AML-193 (cell line): ENCODE measurements at places on chromosomes 7 and 10.

DNA sequence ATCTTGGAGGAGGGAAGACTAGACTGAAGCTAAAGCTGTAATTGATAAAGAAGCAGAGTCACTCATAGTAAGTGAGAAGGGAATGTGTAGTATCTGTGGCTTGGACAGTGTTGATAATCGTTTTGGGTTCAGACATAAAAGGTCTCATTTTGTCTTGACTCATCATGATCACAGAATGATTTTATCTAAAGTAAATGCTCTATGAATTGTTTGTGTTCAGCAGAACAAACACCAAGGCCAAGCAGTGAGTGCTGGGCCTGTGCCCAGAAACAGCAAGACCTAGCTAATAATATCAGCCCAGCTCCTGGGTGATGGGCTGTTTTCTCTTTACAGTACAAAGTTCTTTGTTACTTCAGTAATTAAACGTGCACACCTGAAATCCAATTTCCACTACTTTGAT lies 26.7 kb upstream of the CD36 start:
- DNase-seq, result no peak

- DNase-seq, result no peak
Observed at GRCh38 chr7:42621543-42622219, 290.2 kb downstream of the C7orf25 start.

DNA sequence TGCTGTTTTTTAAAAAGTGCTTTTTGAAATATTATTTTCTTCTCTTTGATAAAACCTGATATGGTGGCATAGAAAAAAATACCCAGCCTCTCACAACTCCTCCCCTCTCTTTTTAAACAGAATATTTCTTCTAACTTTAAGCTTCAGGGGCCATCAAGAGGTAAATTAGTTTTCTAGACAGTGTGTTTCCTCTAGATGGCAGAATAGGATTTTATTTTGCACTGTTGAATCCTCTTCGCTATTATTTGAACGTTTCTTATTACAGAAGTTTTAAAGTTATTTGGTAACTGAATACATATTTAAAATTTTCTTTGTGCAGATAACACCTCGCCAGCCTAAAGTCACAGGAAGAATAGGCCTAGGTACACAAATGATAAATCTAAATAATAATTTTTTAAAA lies 30.3 kb downstream of the ARL5B start:
- peak; percentile 28 for DNase-seq

- no peak for DNase-seq
Observed at GRCh38 chr7:43872406-43873110, 3.2 kb upstream of the MRPS24 start.

- no peak for DNase-seq
Observed at GRCh38 chr7:9125246-9125645, 691.8 kb downstream of the NXPH1 start.

DNA sequence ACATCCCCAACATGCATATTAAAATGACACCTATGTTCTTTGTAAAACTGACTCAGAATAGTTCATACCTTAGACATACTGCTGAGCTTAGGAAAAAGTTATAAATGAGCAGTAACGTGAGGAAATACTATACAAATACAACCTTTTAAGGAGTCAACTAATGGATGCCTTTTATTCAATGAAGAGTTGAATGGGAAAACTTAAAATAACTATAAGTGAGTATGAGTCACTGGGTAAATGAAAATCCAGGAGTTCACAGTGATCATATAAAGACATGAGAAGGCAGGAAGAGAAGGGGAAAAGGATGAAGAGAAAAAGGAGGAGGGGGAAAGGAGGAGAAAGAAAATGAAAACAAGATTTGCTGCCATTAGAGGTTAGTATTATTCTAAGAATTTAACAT lies 157.8 kb upstream of the PCDH15 start:
- DNase-seq, result no peak

- DNase-seq, result no peak
Observed at GRCh38 chr10:44850356-44850934, 60.7 kb upstream of the TMEM72 start.

GRCh38 chr10:96890172-96890513 lies 58.0 kb downstream of the LCOR start:
- DNase-seq, result peak; percentile 3

DNA sequence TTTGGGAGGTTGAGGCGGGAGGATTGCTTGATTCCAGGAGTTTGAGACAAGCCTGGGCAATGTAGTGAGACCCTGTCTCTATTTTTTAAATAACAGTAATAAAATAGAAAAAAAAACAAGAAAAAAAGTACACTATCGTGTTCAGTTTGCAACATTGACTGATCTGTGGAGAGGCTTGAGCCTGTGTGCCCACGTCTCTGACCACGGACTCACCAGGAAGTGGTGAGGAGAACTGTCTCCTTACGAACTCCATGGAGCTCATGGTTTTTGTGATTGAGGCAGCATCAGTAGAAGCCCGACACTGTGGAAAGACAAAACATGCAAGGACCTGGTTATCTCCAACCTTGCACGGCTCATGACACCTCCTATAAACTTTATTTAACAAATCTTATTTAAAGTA lies 23.9 kb upstream of the DNAJB6 start:
- peak; percentile 24 for DNase-seq

- no peak for DNase-seq
Observed at GRCh38 chr7:54988516-54988915, 30.3 kb upstream of the EGFR start.

GRCh38 chr7:101779267-101779666 lies 38.2 kb upstream of the CUX1 start:
- DNase-seq, result no peak

DNA sequence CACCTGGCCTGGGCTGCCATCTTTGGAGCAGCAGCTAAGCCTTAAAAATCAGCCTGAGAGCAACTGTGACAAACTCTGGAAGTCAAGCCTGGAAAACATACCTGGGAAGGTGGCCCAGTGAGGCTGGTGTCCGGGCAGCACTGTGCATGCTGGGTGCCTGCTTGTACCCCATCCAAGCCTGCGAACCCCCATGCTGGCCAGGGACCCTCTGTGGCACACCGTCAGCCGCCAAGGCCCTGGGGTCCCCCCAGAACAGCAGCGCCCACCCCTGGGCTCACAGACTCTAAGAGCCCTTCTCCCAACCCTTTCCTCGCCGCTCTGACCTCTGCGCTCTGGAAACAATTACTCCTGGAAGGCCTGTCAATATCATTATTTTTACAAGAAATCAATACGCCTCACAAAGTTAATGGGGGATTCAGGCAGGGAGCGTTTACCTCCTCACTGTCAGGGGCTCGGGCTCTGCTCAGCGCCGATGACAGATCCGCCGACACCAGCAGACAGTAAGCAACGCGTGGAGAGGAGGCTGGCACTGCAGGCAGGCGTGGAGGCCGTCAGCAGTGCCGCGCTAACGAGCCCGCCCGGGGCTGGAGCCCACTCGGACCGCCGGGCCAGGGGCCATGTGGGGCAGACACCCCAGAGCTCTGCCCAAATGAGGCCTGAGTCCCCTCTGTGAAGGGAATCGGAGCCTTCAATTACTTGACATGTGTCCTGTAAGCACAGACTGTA lies 54.4 kb downstream of the EBF3 start:
- DNase-seq, result no peak

GRCh38 chr7:6652446-6653011 lies 15.4 kb downstream of the ZNF316 start:
- DNase-seq, result no peak

DNA sequence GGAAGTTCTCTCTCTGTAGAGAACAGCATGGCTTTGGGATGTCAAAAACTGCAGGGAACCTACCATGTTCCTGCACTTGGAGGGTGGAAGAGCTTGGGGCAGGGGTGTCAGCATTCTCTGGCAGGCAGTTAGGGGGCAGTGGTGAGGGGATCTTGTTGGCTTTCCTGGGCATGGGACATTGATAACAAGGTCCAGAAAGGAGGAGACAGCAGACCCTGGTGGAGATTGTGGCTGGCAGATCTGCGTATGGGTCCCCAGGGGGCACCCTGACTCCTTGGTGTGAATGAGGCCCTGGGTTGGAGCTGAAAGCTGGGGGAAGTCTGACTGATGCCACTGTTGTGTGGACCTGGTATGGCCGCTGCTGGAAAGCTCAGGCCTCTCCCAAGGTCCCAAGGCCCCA lies 22.9 kb upstream of the CAMK2B start:
- no peak for DNase-seq

GRCh38 chr7:2641406-2642393 lies 9.9 kb downstream of the TTYH3 start:
- no peak for DNase-seq

GRCh38 chr10:3961082-3961481 lies 176.1 kb upstream of the KLF6 start:
- no peak for DNase-seq

DNA sequence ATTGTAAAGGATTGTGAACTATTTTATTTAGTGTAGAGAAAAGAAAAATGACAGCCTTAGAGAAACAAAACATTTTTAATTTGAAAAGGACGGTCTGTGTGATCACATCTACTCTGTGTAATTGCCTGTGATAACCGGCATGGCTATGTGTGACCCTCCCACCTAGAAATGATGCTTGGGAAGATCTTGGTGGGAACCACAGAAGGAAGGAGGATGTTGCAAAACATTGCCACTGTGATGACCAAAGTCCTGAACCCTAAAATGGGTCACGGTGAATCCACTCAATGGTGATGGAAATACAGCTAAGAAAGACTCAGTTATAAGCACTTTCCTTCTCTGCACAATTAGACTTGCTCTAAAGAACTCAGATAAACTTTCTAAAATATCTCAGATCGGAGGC lies 221.3 kb upstream of the FRMD4A start:
- peak; percentile 9 for DNase-seq

- DNase-seq, result no peak
Observed at GRCh38 chr10:4768416-4768815, 57.6 kb upstream of the AKR1E2 start.

DNA sequence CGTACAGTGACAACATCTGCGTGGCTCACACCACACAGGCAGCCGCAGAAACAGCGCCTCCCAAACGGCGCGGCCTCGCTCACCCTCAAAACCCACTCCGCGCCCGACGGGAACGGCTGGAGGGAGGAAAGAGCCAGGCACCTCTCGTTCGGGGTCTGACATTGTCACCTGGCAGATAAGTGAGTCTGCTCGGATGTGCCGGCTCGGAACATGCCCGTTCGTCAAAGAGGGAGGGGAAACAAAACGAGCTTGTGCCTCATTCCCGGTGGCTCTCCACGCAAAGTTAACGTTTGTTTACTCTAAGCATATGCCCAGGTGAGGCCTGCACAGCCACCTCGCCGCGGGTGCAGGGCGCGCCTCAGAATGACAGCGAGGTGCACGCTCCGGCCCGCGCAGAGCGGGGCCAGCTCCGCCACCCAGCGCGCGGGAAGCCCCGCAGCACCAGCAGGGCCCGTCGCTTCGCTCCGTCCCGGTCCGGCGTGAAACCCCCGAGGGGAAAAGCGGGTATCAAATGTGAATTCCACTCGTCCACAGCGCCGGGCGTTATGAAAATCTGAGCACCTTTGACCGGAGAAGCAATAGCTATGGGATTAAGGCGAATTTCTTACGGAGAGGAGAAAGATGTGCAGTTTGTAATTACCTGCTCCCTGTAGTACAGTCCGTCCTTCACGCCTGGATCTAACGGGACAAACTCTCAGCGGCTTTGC lies 13.1 kb downstream of the CNPY1 start:
- no peak for DNase-seq

GRCh38 chr10:110006358-110007160 lies 1.2 kb upstream of the ADD3 start:
- no peak for DNase-seq

GRCh38 chr10:49180444-49180860 lies 7.7 kb downstream of the TMEM273 start:
- DNase-seq, result no peak

DNA sequence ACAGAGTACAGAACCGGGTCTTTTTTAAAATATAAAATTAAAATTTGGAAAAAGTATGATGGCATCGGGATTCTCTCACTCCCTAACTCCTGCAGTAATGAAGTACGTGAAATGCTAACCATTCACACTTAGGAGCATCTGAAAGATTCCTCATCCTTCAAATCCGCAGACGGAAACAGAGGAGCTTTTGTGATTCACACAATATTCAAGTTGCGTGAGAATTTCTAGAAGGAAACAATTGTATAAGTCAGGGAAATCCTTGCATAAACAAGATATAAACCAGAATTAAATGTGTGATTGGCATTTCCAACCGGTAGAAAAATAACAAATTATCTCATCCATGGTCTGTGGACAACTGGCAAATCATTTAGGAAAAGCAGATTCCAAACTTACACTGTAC lies 103.2 kb upstream of the ADAM12 start:
- DNase-seq, result no peak

DNA sequence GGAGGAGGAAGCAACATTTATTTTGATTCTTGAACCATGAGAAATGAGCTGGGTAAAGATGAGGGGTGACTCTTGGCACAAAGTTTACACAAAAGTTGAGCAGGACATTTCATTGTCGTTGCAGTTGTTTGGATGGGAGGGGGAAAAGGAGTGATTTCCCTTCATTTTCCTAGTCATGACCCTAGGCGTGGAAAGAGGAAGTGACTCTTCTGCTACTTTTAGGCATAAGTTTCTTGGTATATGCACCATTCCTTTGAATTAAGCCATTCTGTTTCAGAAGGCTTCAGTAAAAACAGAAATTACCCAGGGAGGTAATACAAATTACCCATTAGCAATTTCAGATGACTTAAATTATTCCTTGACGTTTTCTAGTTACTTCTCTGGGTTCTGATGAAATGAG lies 113.9 kb upstream of the FAM171A1 start:
- no peak for DNase-seq

DNA sequence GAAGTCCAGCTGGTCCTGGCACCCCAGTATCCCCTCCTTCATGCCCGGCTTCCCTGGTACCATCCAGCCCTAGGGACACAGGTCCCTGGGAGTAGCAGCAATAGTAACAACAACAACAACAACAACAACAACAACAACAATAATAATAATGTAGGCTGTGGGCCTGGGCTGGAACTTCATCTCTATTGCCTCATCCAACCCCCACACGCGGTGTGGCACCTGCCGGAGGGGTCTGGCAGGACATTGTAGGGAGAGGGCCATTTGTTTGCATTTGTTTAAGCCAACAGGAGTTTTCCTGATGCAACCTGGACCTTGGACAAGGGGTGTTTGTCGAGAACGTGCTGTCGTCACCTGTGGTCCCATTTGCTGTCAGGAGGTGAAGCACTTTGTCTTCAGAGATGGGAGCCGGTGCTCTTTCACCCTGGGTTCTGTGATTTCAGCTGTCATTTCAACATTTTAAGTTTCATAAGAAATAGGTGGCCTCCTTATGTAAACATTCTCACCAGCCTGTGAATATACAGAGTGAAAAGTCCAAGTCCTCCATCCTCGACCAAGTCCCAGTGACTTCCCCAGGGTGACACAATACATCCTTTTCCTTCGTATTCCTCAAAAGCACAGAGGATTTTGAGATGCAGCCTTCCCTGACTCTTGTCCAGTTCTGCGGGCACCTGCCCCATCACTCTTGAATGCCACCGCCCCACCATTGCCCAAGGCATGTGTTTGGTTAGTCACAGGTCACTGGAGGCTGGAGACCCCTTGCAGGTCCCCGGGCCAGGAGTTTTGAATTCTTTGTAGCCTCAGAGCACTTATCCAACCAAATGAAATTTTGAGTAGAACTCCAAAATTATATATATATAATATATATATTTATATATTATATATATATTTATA lies 9.2 kb downstream of the LHPP start:
- no peak for DNase-seq

DNA sequence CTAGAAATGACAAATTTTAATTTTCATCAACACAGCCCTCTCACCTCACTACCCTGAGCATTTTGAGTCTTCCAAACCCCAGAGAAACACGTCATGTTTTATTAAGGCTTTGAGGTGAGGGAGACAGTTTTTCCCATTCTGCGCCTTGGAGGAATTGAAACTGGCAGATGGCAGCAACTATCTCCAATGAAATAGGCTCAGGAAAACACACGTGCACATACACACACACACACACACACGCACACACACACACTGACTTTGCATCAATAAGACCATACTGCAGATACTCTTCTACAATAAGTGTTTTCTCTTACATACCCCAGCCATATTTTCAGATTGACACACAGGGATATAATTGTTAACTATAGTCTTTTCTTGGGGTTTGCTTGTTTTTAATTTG lies 3.2 kb upstream of the SFTPA2 start:
- no peak for DNase-seq
